Right atrium auricular region (tissue), 2 donors: ENCODE measurements at places on chromosomes 3 and 15. TPM values are rescaled to one million over a fixed set of nuclear protein-coding genes. Genes with fewer than 3 reads are reported as not detected.

The CKMT1B gene
- total RNA-seq, result not detected

The FBXO40 gene
- 81.6 TPM for total RNA-seq

The SI gene
- not detected for total RNA-seq

- no peak for DNase-seq
Measured at GRCh38 chr15:77019521-77020331, 24.8 kb downstream of the PSTPIP1 start.

The RETNLB gene
- total RNA-seq, result not detected

GRCh38 chr3:157375342-157375986 lies 61.2 kb upstream of the PTX3 start:
- DNase-seq, result no peak

GRCh38 chr3:175386630-175387029 lies 527.5 kb downstream of the NAALADL2 start:
- no peak for DNase-seq
